ENCODE measurements at places on chromosomes 7 and 10.

DNA sequence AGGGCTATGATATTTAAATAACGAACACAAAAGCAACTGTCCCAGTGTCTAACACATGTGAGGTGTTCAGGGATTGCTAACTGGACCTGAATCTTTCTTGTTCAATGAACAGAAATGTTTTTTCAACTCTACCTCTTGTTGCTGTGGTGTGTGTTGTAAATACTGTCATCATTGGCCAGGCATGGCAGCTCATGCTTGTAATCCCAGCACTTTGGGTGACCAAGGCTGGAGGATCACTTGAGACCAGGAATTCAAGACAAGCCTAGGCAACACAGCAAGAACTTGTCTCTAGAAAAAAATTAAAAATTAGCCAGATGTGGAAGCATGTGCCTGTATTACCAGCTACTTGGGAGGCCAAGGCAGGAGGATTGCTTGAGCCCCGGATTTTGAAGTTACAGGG, 1250.9 kb downstream of the TYW1 start:
- no peak for DNase-seq

DNA sequence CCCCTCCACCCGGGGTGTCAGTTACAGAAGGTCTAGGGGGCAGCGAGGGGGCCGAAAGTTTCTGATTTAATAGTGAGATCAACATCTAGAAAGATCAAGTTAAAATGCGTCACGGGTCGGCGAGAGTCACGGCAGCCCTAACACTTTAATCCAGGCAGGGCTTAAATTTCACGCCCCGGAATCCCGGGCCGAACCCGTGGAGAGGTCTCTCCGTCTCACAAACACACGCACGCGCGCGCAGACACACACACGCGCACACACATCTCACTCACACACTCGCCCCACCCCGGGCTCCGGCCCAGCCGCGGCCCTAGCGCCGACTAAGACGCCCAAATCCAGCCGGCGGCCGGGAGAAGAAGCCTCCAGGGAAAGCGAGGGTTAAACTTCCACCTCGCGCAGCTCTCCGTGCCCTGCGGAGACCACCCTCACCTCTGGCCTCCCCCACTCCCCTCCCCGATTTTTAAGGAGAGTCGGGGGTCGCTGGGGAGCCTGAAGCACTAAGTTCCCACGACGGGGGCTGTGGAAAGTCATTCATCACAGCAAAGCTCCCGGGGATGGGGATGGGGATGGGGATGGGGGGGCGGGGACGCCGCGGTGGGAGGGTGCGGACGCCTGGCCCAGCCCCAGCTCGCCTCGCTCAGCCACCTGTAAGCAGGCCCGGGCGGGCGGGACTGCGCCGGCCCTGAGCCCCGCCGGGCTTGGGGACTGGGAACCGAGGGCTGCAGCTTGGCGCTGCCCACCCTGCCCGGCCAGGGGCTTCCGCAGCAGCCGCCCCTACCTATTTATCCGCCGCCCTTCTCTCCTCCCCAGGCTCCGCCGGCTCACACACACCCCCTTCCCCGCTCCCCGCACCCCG, 1.6 kb downstream of the PDGFA start:
- no peak for DNase-seq

DNA sequence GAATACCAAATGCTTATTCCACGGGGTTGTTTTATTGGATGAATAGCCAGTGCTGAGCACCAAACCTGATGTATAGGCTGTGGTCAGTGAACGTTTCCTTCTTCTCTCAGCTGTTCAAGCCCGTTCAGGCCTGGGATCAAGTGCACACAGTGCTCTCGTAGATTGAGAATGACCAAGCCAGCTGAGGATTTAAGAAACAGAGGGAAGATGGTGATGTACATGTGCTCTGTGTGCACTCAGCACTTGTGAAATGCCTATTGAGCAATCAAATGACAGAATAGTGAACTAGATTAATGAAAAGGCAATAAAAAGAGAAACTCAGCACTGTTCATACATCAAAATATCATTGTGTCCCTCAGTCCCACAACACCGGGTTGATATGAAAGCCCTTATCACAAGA, 302.5 kb downstream of the BMPER start:
- no peak for DNase-seq

GRCh38 chr10:79245539-79246208, 101.6 kb upstream of the PPIF start:
- DNase-seq: no peak

DNA sequence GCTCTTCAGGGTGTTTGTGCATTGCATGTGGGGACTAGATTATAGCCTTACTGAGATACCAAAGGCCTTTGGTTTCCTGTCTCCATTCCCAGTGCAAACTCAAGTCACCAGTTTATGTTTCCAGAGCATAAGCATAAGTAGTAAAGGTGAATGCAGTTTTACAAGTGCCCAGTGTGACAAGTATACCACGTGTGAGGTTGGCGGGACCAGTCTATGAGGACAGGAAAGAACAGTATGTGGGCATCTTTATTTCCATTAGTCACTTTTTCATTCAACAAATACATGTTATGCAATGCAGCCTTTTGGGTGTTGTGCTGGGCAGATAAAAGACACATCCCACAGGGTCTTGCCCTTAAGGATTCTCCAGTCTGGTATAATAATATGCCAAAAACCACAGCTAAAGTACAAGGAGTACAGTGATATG, 146.5 kb downstream of the ARID5B start:
- no peak for DNase-seq

DNA sequence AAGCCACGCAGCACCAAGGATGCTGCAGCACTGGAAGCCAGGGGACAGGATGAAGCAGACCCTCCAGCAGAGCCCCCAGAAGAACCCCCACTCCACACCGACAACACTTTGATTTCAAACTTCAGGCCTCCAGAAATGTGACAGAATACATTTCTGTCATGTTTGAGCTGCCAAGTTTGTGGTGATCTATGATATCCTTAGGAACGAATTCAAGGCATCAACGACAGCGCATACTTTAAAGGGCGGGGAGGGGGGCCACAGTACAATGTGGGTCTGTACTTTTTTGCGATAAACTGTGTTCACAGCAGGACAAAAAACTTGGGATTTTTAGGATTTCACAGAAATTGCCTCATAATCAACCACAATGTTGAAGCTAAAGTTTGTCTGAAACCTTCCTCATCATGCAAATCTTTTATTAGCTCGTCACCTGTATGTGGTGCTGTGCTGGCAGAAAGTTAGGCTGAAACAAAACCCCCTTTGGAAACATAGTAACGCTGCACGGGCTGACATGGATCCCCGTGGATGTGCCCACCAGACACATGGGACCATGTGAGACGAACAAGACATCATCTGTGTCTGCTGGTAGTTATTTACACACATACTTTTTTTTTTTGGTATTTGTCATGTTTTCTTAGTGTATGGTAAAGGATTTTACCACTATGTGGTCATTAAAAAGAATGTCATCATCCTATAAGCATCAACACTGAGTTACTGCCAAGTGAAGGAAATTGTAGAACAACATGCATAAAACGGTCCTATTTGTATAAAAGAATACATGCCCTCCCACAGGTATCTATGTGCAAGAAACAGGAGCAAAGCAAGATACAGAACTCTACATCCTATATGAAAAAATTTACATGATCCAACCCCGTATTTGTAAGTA, 113.3 kb upstream of the AFAP1L2 start:
- no peak for DNase-seq

DNA sequence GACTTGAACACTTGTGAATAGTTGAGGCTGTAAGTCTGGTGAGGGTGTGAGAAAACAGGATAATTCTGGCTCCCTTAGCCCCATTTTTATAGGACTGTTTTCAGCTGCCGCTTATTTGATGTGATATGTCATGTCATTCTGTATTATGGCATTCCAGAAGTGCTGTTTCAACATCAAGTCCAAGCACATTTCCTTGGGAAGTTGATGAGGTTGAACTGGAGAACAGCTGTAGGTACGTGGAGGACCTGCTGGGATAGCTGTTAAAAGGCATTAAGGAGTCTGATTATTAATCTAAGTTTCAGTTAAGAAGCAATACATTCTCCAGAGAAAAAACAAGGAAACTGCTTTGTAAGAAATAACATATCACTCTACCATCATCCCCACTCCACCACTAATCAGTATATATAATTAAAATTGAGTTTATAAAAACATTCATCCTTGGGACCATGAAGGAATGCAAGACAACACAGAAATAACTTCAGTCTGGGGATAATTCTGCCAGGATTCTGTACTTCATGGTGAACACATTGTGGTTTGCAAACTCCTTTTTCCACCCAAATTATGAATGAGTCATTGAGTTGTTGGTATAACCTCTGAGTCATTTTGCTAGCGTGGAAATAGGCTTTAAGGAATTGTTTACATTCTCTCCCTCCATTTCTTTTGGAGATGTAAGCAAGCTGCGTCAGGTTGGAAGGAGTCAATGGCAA, 39.9 kb upstream of the TMEM229A start:
- DNase-seq: no peak

GRCh38 chr10:86229811-86230556, 136.6 kb downstream of the GRID1 start:
- DNase-seq: no peak

DNA sequence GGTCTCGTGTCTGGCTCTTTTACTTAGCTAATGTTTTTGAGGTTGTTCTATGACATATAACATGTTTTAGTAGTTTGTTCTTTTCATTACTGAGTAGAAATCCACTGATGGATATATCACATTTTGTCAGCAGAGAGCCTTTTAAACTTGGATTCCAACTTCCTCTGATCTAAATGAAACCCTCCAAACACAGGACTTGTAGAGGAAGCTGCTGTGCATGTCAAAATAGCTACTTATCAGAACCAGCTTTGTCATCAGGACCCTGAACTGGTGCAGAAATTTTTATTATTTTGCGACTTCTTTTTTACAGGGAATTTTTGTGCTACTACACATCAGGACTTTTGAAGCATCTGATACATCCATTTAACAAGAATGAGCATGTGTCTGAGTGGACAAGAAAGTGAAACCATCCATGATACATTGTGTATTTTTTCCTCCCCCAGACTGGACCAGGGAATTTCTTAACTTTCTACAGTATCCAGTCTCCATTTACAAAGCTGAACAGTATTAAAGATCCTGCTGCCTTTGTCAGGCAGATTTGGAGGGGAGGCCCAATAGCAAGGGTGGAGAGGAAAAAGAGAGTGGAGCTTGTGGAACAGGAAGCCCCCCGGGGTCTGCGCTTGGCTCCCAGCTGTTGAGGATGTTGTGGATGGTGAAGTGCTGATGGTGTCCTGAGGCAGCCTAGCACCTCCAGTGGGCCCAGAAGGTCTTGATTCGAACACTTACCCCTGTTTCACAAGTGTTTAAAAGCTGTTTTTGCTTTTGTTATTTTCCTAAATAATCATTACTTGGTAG, 29.3 kb upstream of the MTPAP start:
- DNase-seq: no peak

DNA sequence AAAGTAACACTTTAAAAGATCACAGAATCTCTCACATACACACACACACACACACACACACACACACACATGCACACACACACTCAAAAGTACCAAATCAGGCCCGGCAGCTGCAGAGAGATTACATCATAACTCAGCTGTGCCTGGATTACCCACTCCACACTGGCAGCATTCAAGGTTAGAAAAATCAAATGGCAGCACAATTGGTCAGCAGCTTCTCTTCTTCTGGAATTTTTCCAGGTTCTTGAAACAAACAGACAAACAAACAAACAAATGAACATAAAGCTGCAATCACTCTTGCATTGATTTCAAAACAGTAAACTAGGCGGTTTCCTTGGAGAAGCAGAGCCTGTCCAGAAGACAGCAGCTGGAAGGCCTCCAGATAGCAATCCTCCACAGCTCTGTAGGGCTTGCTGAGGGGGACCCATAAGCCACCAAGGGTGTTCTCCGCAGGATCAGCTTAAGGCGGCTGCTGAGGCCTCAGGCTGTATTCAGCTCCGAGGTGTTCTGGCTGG, 24.5 kb upstream of the FAM133B start:
- no peak for DNase-seq

DNA sequence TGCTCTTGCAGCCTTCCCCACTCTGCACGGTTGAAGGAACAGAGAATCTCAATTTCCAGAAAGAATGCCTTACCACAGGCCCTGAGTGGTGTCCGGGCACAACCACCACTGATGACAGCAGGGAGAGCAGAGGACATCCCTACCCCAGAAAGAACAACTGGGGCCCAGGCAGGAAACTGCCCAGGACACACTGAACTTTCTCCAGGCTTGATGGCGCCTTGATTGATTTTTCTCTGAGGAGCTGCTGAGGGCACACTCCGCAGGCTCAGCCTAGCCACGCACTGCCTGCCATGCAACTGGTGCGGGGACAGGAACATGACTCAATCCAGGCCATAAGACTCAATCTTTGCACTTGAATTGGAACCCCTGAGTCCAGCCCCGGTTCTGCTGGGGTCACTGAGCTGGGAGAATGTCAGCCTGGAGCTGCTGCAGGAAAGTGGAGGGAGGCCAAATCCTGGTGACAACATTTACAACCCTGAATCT, 5.9 kb downstream of the AKR1B1 start:
- no peak for DNase-seq

GRCh38 chr10:680146-680545, 9.3 kb downstream of the DIP2C start:
- DNase-seq: no peak

GRCh38 chr7:139658908-139659675, 118.7 kb downstream of the HIPK2 start:
- DNase-seq: no peak

GRCh38 chr7:35003679-35004303, 33.5 kb downstream of the DPY19L1 start:
- no peak for DNase-seq

DNA sequence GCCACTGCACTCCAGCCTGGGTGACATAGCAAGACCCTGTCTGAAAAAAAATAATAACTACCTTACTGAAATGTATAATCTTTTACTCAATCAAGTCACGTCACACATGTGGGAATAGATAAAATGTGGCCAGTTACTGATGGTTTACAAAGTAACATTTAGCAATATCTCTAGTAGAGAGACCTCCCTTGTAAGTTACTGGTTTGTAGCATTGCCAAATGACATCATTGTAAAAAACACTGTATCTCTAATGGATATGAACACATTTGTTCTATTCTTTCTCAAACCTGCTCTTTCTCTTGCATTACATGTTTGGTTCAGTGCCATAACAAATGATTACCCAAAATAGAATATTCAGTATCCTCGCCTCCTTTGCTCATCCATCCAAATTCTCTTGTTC, 18.8 kb downstream of the TET1 start:
- no peak for DNase-seq

DNA sequence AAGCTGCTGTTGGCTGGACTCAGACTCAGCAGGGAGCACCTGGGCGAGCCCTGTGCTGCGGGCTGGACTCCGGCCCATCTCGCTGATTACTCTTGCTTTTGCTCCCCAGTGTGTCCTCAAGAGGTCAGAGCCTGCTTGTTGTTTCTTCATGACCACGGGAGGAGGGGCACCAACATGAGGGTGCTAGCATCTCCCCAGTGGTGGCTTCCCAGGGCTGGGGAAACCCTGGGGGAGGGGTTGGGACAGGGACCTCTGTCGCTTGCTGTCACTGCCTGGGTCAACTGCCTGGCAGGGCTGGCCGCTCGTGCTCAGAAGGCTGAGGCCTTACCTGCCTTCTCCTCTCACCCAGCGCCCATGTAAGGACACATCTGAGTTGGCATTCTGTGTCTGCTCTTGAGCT, 152.3 kb upstream of the SHH start:
- no peak for DNase-seq

Data from GM12891 (cell line).